Activated CD4-positive, alpha-beta T cell treated with anti-CD3 and anti-CD28 coated beads, Interleukin-2, amount 10 ng/mL, durations not matched to agents 7 days and 5 days (primary cell): ENCODE measurements at places on chromosomes 6 and 20. TPM values are rescaled to one million over a fixed set of nuclear protein-coding genes. Genes with fewer than 3 reads are reported as not detected.

Gene TGM3
- total RNA-seq: not detected

Gene CASS4
- total RNA-seq: 9.0 TPM

Gene BACH2
- 59.4 TPM for total RNA-seq

Gene LGSN
- total RNA-seq: not detected

Gene SLC22A2
- not detected for total RNA-seq

Gene MUC21
- total RNA-seq: not detected

DNA sequence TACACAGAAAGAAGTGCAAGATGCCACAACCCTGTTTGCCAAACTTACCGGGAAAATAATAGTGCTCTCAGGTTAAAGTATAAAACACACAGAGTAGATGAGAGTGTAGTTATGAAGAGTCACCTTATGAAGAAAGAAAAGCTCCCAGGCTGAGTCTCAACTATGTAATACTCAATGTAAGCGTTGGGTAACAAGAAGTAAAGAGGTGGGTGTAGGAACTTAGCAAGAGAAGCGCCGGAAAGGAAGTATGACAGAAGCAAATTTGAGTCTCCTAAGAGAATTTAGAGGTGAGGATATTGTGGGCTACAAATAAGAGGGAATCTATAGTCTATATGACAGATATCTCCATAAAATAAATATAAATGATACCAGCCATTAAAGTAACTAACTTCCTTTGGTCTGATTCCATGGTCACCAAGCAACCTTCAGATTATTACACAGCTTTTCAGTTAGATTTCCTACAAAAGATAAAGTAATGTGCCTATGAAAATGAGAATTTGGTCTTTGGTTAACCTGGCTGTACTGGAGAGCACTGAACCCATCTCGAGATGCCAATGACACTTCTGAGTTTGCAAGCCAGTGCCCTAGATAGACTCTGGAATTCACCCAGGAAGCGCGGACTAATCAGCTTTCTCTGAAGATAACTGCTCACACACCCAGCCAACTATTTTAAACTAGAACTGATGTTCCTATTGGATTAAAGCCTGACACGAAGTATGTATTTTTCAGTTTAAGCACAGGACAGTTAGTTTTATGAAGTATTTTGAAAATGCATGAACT lies 1.8 kb downstream of the TUBE1 start:
- no peak for DNase-seq
- no peak overlapping the region for H3K27ac ChIP-seq
- H3K4me3 ChIP-seq: peak overlapping the region; percentile 21
- H3K36me3 ChIP-seq: peaks cover 9% of the 10 kb centered on the region

- no peak for DNase-seq
- no peaks in the 10 kb centered on the region for H3K27me3 ChIP-seq
- H3K27ac ChIP-seq: no peak overlapping the region
- H3K4me3 ChIP-seq: no peak overlapping the region
- no peaks in the 10 kb centered on the region for H3K4me1 ChIP-seq
- H3K36me3 ChIP-seq: no peaks in the 10 kb centered on the region
Measured at GRCh38 chr6:54937371-54937770, 90.8 kb downstream of the FAM83B start.

- no peak overlapping the region for H3K4me3 ChIP-seq
- peaks cover 3% of the 10 kb centered on the region for H3K27me3 ChIP-seq
- no peaks in the 10 kb centered on the region for H3K36me3 ChIP-seq
- no peak overlapping the region for H3K27ac ChIP-seq
- DNase-seq: no peak
Measured at GRCh38 chr20:10225439-10226060, 6.9 kb downstream of the SNAP25 start.

- H3K27ac ChIP-seq: no peak overlapping the region
- H3K4me3 ChIP-seq: no peak overlapping the region
- no peaks in the 10 kb centered on the region for H3K36me3 ChIP-seq
- H3K4me1 ChIP-seq: no peaks in the 10 kb centered on the region
Measured at GRCh38 chr20:15789079-15789478, 784.2 kb downstream of the KIF16B start.

DNA sequence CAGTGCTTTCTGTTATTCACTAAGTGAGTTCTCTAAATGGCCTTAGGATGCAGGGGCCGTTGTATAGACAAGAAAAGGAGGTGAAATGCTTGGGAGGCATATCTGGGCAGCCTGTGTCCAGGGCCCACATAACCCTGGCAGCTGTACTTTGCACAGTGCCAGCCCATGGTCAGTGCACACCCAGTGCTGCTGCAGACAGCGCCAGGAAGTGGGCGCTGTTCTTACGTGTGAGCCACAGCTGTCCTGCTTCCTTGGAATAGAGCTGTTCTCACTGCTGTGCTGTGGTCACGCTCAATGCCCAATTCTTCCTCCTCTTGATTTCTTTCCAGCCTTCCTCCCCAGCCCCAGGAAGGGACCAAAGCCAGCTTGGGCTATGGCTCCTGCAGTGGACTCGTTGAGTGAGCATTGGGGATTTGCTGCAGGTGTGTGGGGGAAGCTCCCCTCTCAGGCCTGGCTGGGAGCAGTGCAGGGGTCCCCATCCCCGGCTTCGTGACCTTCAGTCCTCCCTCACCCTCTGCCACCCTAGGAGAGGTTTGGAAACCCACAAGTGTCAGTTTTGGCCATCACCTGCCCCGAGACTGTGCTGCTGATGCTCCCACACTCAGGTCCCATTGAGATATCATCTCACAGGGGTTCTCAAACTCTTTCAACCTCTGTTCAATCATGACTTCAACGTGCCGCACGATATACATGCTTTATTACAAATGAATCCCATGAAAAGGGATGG lies 246.8 kb upstream of the EXOC2 start:
- H3K27me3 ChIP-seq: peaks cover 2% of the 10 kb centered on the region
- no peak overlapping the region for H3K27ac ChIP-seq
- H3K4me1 ChIP-seq: no peaks in the 10 kb centered on the region
- DNase-seq: no peak
- no peak overlapping the region for H3K4me3 ChIP-seq

DNA sequence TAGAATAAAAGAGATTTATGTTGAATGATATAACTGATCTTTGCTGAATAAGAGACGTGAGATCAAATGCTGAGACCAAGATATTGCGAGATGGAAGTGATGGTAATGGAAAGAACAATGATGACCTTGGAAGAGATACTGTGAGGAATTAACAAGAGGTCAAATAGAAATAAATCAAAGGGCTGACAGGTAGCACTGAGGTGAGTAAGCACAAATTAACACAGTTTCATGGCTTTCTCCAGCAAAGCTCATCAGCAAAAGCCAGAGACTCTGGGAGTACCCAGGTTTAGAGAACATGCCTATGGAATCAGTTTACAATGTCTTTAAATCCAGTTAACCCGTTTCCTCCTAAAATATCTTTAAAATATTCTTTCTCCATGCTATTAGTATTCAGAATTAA lies 53.3 kb downstream of the POU3F2 start:
- no peak for DNase-seq
- no peaks in the 10 kb centered on the region for H3K27me3 ChIP-seq
- no peak overlapping the region for H3K27ac ChIP-seq
- H3K36me3 ChIP-seq: peaks cover 10% of the 10 kb centered on the region
- H3K4me3 ChIP-seq: no peak overlapping the region

DNA sequence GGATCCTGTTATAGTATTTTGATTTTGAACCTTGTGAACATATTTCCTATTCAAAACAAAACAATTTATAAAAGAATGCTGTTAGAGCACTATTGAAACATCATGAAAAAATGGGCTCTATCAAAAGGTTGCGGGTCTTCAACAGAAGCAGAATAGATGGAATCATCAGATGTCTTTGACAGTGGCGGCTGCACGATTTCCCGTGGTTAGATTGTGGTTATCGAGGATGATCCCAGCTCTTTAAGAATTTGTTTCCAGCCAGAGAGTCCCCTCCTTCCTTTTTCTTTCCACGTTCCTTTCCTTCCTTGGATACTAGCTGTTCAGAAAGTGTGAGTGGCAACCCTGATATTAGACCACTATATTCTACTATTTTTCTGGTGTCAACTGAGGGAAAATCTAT lies 163.4 kb downstream of the FARS2 start:
- no peak overlapping the region for H3K4me3 ChIP-seq
- DNase-seq: no peak
- no peak overlapping the region for H3K27ac ChIP-seq
- no peaks in the 10 kb centered on the region for H3K27me3 ChIP-seq
- no peaks in the 10 kb centered on the region for H3K4me1 ChIP-seq

- H3K27ac ChIP-seq: no peak overlapping the region
- H3K27me3 ChIP-seq: no peaks in the 10 kb centered on the region
- peaks cover 32% of the 10 kb centered on the region for H3K4me1 ChIP-seq
- peak; percentile 77 for DNase-seq
Measured at GRCh38 chr6:158072083-158072721, 90.5 kb downstream of the SYNJ2 start.
